ENCODE measurements at places on chromosomes 5 and 9.
A peak's percentile ranks its signal among the peaks of the same experiment; 100 is the strongest.

GRCh38 chr5:44252545-44252944 is 136.7 kb downstream of the FGF10 start:
- no peak for DNase-seq

DNA sequence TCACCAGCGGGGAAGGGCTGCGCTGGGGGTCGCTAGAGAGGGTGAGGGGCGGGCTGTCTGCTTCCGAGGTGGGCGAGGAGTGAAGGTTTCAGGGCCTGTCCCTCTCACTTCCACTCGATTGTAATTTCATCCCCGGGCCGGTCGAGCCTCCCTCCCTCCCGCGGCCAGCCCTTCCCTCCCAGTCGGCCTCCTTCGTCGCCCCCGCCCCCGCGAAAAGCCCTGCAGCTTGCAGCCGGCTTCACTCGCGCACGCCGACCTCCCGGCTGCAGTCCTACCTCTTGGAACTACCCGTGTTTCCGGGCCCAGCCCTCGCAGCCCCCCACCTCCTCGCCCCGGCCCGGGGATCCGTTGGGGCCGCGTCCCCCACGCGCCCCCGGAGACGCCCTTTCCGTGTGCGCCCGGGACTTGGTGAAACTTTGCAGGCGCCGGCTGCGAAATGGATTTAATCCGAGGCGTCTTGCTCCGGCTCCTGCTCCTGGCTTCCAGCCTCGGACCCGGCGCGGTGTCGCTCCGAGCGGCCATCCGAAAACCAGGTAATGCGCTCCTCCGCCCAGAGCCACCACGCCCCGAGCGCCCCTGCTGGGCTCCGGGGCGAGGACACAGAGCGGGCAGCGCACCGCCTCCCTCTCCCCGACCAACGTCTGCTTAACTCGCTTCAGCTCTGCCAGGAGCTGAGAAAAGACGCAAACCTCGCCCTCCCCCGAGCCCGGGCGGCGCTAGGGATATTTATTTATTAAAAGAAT is at the start of gene EGFLAM:
EGFLAM (plus strand) TSS at position 241 of the 743 bp plus-strand sequence; CDS start at position 437, 196 bp downstream.
- no peak for DNase-seq

DNA sequence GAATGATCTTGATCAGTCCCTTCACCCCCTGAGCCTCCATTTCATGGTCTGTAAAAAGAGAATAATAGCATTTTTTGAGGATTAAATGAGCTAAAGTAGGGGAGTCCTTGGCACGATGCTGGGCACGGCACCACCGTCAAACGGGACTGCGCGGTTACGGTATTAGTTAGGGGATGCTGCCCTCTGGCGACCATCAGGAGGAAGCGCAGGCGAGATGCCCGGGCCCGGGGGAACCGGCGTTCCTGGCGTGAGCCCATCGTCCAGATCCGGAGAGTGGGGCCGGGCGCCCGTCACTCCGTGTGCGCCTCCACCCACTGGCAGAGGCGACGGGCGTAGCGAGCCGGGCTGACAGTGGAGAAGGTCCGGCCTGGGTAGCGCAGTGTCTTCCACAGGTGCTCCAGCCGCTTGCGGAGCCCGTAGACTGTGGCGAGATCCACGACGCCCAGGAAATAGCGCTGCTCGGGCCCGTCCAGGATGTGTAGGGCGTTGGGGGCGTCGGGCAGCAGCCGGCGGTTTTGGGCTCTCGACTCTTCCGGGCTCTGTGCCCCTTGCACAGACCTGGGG is 4.8 kb upstream of the ST6GALNAC4 start:
- DNase-seq = peak; percentile 66

DNA sequence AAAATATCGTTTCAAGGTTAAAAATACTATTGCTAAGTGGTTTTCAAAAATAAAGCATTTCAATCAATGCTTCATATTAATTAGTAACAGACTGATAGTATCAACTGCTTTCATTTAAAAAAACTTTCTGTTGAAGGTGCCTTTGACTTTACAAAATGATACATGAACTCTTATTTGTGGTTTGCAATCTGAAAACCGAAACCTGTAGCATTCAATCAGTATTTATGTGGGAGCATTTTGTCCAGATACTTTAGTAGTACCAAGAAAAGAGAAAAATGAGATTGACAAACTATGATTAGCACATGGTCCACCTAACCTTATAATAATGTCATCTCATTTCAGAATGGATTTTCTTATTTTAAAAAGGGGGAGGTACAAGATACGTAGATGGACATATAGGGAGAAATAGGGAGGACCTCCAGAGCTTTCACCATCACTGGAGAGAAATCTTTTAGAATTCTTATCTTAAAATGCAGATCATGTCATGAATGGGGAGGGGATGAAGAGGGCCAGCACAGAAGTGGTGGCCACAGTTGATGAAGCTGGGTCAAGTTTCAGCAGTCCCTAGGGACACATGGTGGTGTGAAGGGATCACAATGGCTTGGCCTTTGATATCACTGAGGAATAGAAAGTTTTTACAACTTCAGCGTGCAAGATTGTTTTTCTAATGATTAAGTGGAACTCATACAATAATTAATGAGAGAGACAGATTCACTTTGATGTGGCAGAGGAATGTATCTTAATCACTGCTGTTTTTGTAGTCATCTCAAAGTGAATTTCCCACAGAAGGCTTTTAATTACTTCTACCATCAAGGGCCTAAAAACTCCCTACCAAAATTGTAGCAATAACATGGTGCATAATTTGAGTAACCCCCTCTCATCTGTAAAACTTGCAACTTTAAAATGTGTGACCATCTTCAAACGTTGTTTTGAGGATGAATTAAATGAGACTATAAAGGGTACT is 322.3 kb upstream of the EDIL3 start:
- DNase-seq = no peak

DNA sequence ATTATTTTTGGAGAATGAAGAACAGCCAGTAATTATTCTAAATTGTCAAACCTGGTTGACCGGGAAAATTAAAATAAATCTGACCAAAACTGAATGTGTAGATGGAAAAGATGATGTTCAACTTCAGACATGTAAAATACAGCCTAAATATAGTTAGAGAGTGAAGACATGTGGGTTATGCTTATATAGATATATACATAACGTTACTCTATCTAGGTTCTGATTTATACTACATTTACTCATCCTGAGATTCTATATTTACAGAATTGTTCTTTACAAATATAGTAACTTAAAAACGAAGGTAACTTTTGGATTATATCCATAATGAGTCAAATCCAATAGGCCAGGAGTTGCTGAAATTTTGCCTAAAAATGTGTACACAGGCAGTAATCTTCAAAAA is 20.8 kb upstream of the THG1L start:
- DNase-seq = no peak

- no peak for DNase-seq
Measured at GRCh38 chr5:59187857-59188256, 605.0 kb downstream of the RAB3C start.

DNA sequence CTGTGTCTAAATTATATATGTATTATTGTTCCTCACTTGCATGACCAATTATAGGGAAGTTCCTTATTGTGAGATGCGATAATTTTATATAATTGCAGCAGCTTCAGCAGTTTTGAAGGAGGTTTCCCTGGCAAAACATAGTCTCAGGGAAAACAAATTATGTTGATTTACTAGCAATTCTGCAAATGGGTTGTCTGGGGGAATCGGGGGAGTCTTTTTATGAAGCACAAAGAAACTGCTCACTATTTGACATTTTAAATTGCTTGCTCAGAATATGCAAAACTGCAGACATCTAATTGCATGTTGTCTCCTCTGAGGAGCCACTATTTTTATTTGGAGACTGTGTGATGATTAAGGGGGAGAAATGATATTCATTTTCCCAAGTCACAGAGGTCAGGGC is 361.6 kb downstream of the YTHDC2 start:
- no peak for DNase-seq

GRCh38 chr5:107799306-107799705 is 128.6 kb upstream of the EFNA5 start:
- no peak for DNase-seq

- no peak for DNase-seq
Measured at GRCh38 chr9:118281772-118282171, 577.6 kb downstream of the TLR4 start.

DNA sequence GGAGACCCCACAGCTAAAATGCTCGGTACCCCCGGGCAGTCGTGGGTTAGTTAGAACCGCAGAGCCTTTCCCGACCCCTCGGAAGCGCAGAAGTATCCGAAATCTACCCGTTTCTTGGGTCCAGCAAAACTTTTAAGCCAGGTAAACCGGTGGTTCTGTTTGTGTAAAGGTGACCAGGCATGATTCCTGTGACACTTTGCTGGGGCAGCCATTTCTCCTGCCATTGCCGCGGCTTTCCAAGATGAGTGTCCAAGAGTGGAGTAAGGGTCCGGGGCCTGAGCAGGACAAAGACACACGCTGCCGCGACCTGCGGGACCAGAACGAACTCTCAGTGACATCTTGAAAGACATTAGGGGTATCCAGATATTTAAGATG is 655 bp downstream of the MARVELD2 start:
- peak; percentile 60 for DNase-seq

DNA sequence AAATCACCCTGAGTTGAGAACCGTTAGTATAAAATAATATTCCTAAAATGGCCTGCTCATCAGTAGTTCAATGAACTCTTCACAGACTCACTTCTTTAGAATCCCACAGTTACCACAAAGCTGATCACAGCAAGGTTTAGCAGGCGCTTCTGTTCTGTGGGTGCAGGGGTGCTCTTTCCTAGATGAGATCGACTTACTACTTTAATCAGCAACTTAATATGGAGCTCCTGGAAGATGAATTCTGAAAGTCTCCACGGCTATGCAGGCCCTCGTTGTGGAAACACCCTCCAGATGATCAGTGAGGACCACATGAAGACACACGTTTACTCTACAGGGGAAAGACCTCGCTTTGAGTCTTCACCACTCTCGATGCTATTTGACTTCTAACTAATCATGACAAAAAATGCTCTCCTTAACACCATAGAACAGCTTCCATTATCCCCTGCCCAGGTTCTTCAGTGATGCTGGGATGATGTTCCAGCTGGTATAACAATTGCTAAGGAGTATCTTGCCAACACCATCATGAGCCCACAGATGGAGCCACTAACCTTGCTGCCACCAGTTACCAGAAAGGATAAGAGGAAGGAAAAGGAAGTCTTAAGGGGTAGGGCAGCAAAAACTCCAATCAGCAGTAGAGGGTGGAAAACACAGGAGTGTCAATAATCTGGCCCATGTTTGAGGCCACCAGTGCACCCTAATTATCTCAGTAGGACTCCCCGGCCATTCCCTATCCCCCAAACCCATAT is 17.9 kb upstream of the GPX8 start:
- DNase-seq = no peak

DNA sequence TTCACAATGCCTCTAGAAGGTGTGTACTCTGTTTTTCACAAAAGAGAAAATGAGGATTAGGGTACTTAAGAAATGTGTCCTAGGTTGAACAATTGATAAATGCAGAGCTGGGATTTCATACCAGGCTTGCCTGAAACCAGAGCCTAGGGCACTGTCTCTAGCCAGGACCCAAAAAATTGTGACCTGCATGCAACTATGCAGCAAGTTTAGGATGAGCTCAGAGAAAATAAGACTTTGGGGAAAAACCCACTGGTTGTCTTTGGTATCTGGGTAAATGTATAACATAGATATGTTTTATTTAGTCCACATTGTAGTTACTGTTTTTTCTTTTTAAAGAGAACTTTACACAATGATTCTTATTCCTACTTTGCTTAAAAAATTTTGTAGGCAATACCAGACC is 177.1 kb upstream of the SEMA6A start:
- DNase-seq = no peak

DNA sequence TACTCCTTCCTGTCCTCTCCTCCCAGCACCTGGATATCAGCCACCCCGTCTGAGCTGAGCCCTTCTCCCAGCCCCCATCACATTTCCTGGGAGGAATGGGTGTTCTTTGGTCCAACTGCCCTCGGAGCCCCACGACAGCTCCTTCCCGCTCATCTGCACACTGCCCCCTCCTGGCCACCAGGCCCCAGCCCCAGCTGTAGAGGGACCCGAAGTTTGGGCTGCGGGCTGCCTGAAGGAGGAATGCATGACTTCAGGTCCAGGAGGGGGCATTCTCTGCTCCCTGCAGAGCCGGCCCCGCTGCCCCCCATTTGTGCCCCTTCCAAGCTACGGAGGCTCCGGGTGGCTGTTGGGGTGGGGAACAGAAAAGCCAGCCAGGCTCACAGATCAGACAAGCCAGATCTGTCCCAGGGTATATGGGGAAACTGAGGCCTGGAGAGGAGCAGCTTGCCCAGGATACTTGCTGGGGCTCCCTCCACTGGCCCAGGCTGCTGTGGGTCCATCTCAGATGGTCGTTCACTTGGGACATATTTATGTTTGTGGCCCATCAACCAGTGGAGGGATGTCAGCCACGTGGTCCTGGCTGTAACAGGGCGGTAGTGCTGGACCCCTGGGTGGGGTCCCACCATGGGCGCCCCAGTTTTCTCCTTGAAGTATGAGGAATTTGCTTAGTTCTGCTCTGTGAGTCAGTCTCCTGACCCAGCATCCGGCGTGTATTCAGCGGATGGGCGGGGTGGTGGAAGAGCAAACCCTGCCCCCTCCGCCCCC is 33.1 kb downstream of the DAB2IP start:
- peak; percentile 21 for DNase-seq

DNA sequence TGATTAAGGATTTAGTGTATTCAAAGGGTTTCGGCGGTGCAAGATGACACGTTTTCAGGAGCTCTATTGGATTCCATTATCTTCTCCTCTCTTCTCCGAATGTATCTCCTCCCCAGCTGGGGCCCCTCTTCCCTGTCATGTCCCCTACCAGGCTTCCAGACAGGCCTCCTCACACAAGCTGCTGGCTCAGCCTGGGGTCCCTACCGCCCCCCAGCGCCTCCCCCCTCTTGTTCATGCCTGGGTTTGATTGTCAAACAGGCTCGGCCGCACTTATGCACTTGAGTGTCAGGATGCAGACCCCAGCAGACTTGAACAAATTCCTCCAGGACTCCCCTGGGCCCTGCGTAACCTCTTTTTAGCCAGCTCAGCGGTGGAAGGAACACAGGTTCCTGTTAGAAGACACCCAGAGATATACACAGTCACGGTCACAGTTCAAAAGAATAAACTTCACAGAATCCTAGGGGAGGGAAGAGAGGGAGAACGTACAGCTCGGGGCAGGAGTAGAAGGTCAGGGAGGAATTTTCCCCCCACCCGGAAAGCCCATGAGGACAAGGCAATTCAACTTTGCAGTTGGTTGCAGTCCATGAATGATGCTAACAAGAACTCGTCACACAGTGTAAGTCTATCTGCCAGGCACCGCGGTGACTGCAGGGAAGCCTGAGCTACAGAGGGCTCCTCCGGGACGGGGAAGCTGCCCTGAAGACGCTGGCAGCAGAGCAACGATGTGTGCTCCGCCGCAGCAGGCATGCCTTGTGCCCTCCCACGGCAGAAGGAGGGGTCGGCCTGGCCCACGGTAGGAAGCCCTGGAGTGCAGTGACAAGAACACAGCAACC is 560.0 kb downstream of the BNC2 start:
- no peak for DNase-seq

DNA sequence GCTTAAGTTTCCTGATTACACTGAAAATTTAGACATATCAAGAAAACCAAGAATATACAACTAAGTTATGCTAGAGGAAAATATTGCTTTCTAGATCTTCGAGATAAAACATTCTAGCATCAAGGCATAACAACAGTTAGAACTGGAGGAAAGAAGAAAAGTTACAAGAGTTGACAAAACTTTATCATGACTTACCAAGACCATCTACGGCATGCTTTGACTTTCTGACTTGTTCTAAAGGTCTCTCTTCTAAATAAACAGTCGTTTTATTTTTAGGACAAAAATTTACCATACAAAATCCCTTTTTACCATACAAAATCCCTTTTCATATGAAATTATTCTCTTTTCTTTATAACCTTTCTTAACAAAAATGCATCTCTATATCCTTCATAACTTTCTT is 1110.1 kb upstream of the CDH10 start:
- no peak for DNase-seq

- no peak for DNase-seq
Measured at GRCh38 chr5:104071887-104072286, 509.3 kb upstream of the NUDT12 start.

GRCh38 chr5:32317041-32317440 is 4.3 kb upstream of the MTMR12 start:
- no peak for DNase-seq

Data from HT-29 (cell line).